Muscle of leg (tissue), 16 donors: ENCODE measurements at places on chromosomes 4 and X. TPM values are rescaled to one million over a fixed set of nuclear protein-coding genes. Genes with fewer than 3 reads are reported as not detected.
A peak's percentile ranks its signal among the peaks of the same experiment; 100 is the strongest.

- peaks cover 3% of the 10 kb centered on the region for H3K36me3 ChIP-seq
- DNase-seq = no peak
- no peak overlapping the region for H3K4me3 ChIP-seq
- H3K27me3 ChIP-seq = no peaks in the 10 kb centered on the region
- no peak overlapping the region for H3K27ac ChIP-seq
- no peaks in the 10 kb centered on the region for H3K4me1 ChIP-seq
Observed at GRCh38 chr4:39085891-39086290, 23.9 kb downstream of the KLHL5 start.

PDE6B gene
- 12.0 TPM for total RNA-seq

DNA sequence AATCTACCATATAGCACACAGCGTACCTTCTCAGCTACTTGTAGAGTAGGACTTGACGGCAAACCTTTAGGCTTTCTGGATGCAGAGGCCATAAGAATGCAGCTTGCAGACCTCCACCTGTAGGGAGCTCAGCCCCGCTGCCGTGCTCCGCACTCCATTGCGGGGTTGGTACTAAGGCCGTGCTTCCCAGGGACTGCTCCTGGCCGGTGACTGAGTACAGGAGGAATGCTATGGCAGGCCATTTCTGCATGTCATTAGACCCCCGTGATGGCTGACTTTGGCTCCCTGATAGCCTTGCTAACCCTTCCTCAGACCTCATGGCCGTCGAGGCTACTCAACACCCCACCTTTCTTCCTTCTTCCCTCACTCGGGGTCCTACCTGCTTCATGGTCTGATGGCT is 26.4 kb downstream of the TIGD2 start:
- no peak overlapping the region for H3K4me3 ChIP-seq
- no peak for DNase-seq
- H3K27ac ChIP-seq = no peak overlapping the region
- no peaks in the 10 kb centered on the region for H3K27me3 ChIP-seq
- no peaks in the 10 kb centered on the region for H3K4me1 ChIP-seq

DNA sequence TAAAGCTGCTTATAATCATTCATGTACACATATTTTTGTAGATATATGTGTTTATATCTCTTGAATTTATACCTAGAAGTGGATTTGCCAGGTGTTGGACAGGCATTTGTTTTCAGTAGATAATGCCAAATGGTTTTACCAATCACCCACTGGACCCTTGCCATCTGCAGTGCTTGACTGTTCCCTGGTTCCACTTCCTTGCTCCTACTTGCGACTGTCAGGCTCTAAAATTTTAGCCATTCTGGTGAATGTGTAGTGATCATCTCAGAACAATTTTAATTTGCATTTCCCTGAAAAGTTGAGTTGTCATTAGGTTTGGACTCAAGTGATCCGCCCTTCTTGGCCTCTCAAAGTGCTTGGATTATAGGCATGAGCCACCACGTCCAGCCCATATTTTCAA is 122.4 kb upstream of the SLC34A2 start:
- no peaks in the 10 kb centered on the region for H3K36me3 ChIP-seq
- no peak for DNase-seq
- H3K4me3 ChIP-seq = no peak overlapping the region
- H3K27ac ChIP-seq = no peak overlapping the region

DNA sequence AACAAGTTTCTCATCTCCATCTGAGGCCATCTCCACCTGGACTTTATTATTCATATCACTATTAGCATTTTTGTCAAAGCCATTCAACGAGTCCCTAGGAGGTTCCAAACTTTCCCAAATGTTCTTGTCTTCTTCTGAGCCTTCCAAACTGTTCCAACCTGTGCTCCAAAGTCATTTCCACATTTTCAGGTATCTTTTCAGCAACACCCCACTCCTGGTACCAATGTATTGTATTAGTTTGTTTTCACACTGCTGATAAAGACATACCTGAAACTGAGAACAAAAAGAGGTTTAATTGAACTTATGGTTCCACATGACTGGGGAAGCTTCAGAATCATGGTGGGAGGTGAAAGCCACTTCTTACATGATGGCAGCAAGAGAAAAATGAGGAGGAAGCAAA is 385.4 kb upstream of the GATB start:
- no peaks in the 10 kb centered on the region for H3K4me1 ChIP-seq
- no peaks in the 10 kb centered on the region for H3K27me3 ChIP-seq
- no peaks in the 10 kb centered on the region for H3K36me3 ChIP-seq

SMPX gene
- total RNA-seq = 281 TPM

DNA sequence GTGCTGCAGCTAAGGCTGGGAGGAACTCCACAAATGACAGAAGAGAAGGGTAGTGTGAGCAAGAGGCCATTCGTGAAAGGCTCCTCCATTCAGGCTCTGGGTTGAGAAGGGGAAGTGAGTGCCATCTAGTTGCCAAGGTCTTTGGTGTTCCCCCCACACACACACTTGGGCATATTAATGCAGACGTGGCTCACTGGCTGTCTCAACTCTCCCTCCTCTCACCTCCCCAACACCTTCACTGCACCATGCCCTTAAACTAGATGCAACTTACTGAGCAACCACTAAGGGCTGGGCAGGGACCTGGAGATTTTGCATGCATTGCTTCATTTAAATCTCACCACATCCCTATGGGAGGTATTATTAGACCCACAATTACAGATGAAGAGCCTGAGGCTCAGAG is 8.7 kb downstream of the CLRN2 start:
- peaks cover 3% of the 10 kb centered on the region for H3K4me1 ChIP-seq
- H3K36me3 ChIP-seq = no peaks in the 10 kb centered on the region
- H3K4me3 ChIP-seq = no peak overlapping the region
- no peak overlapping the region for H3K27ac ChIP-seq
- H3K27me3 ChIP-seq = peaks cover 2% of the 10 kb centered on the region
- no peak for DNase-seq

DNA sequence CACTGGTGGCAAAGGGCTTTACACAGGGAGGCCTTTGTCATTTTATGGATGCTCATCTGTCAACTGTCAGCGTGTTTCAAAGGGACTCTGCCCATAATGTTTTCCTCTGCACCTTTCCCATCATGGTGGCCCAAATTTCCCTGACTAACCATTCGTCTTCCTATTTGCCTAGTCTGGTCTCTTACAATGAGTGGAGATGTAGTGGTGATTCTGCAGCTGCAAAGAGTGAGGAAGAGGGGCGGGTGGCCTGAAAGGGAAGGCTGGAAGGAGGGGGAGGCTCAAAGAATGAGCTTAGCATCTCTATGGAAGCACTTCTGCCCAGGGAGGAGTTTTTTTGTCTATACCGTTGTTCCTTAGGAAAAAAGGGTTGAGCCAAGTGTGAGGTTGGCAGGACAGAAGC is 447.5 kb downstream of the NKX6-1 start:
- no peak overlapping the region for H3K4me3 ChIP-seq
- DNase-seq = no peak
- no peaks in the 10 kb centered on the region for H3K27me3 ChIP-seq
- H3K36me3 ChIP-seq = no peaks in the 10 kb centered on the region
- H3K27ac ChIP-seq = no peak overlapping the region

RAB40AL gene
- total RNA-seq = 0.31 TPM

TKTL2 gene
- total RNA-seq = not detected

DNA sequence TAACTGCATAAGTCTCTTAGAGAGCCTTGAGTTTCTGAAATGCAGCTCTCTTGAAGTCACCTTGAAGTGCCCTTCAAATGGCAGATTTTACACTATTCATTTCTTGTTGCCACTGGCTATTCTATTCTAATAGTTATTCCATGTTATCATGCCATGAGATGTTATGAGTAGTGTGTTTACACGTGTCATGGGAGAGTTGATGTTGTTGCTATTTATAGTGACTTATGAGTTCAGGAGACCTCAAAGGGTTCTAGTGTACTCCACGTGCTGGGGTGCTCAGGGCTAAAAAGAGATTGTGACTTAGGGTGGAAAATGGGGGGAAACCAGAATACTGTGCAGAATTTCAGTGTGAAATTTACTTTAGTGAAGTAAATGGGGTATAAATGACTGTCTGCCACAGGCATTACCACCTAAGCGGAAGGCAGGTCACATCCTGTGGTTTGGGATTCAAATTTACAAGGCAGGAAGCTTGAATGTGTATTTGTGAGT is 77.1 kb upstream of the SLC4A4 start:
- H3K27me3 ChIP-seq = no peaks in the 10 kb centered on the region
- H3K4me1 ChIP-seq = peaks cover 20% of the 10 kb centered on the region
- peak overlapping the region; percentile 69 for H3K27ac ChIP-seq
- no peaks in the 10 kb centered on the region for H3K36me3 ChIP-seq
- peak; percentile 42 for DNase-seq

GRCh38 chrX:129614481-129615255 is 40.1 kb downstream of the APLN start:
- peaks cover 21% of the 10 kb centered on the region for H3K4me1 ChIP-seq
- no peak overlapping the region for H3K4me3 ChIP-seq
- H3K36me3 ChIP-seq = no peaks in the 10 kb centered on the region

GRCh38 chrX:102934624-102935023 is 2.4 kb upstream of the RAB40AL start:
- no peaks in the 10 kb centered on the region for H3K36me3 ChIP-seq
- H3K27me3 ChIP-seq = peaks cover 4% of the 10 kb centered on the region
- no peak overlapping the region for H3K27ac ChIP-seq
- H3K4me3 ChIP-seq = no peak overlapping the region
- H3K4me1 ChIP-seq = no peaks in the 10 kb centered on the region

DNA sequence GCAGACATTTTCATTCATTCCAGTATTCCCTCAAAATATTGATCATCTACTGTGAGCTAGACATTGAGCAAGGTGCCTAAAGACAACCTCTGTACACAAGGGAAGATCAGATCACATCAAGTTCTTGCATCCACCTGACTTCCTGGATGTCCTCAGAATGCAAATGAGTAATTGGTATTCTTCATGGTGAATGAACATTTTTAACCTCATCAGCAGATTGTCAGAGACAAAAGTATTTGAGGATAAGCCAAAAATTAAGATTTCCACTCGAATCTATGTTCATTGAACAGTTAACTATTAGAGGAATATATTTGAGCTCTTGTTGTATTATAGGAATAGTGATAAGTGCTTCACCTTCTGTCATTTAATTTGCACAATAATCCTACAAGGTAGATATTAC is 1.3 kb downstream of the SMARCAD1 start:
- H3K4me1 ChIP-seq = no peaks in the 10 kb centered on the region
- H3K27ac ChIP-seq = no peak overlapping the region
- no peak overlapping the region for H3K4me3 ChIP-seq
- no peaks in the 10 kb centered on the region for H3K27me3 ChIP-seq

GRCh38 chr4:62328526-62328925 is 1128.4 kb downstream of the ADGRL3 start:
- no peaks in the 10 kb centered on the region for H3K27me3 ChIP-seq
- no peak for DNase-seq
- no peak overlapping the region for H3K4me3 ChIP-seq

- DNase-seq = peak; percentile 64
- H3K27ac ChIP-seq = peak within 1 kb of the TSS; percentile 71
- peaks cover 4% of the 10 kb centered on the region for H3K4me1 ChIP-seq
- no peaks in the 10 kb centered on the region for H3K27me3 ChIP-seq
Observed at GRCh38 chr4:145679991-145680455, at the start of gene C4orf51. C4orf51 (plus strand) TSS chr4:145680146; CDS start chr4:145680204, 58 bp downstream.

XG gene
- total RNA-seq = 3.7 TPM

VSIG1 gene
- 0.09 TPM for total RNA-seq

POU4F2 gene
- not detected for total RNA-seq

THOC2 gene
- 57.5 TPM for total RNA-seq

STPG2 gene
- total RNA-seq = 0.18 TPM

GRCh38 chrX:140764401-140764919 is 54.9 kb downstream of the LINC00632 start:
- H3K36me3 ChIP-seq = no peaks in the 10 kb centered on the region
- H3K27me3 ChIP-seq = peaks cover 14% of the 10 kb centered on the region
- peaks cover 3% of the 10 kb centered on the region for H3K4me1 ChIP-seq
- DNase-seq = peak; percentile 59
- H3K4me3 ChIP-seq = peak overlapping the region; percentile 54

- DNase-seq = peak; percentile 85
- H3K27me3 ChIP-seq = no peaks in the 10 kb centered on the region
- H3K4me3 ChIP-seq = no peak overlapping the region
- H3K27ac ChIP-seq = peak overlapping the region; percentile 29
Observed at GRCh38 chr4:79575709-79576428, 167.8 kb upstream of the GK2 start.

GRCh38 chr4:183337349-183337748 is 15.1 kb upstream of the CLDN24 start:
- no peak overlapping the region for H3K4me3 ChIP-seq
- no peaks in the 10 kb centered on the region for H3K36me3 ChIP-seq
- H3K27me3 ChIP-seq = peaks cover 2% of the 10 kb centered on the region
- no peak overlapping the region for H3K27ac ChIP-seq

IL15 gene
- 4.5 TPM for total RNA-seq

- no peaks in the 10 kb centered on the region for H3K36me3 ChIP-seq
- DNase-seq = no peak
- H3K27ac ChIP-seq = no peak overlapping the region
- H3K4me3 ChIP-seq = no peak overlapping the region
Observed at GRCh38 chr4:150961566-150961965, 53.5 kb downstream of the LRBA start.

DNA sequence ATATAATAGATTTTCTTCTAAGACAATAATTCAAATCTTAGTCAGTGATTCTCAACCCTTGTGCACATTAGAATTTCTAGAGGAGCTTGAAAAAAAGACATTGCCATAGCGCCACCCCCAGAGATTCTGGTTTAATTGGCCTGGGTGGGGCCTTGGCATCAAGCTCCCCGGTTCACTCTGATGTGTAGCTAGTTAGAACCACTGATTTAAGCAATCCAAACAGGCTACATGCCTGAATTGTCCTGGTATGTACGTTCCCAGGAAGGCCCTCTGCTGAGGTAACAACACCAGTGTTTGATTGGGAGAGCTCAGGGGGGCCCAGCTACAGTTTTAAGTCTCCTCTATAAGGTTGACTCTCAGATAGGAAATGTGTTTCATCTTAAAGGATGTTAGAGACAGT is 1.3 kb upstream of the ATP10D start:
- no peak overlapping the region for H3K27ac ChIP-seq
- no peak overlapping the region for H3K4me3 ChIP-seq
- no peaks in the 10 kb centered on the region for H3K36me3 ChIP-seq
- no peak for DNase-seq
- H3K4me1 ChIP-seq = peaks cover 3% of the 10 kb centered on the region

GRCh38 chr4:139247241-139247640 is 32.8 kb downstream of the MGARP start:
- no peaks in the 10 kb centered on the region for H3K36me3 ChIP-seq
- H3K27ac ChIP-seq = no peak overlapping the region
- H3K4me3 ChIP-seq = no peak overlapping the region
- no peaks in the 10 kb centered on the region for H3K27me3 ChIP-seq

RNF212 gene
- total RNA-seq = 3.2 TPM

CXCL5 gene
- 0.04 TPM for total RNA-seq

ANTXR2 gene
- total RNA-seq = 82.2 TPM

GRCh38 chr4:76489686-76490161 is 54.7 kb downstream of the SHROOM3 start:
- no peaks in the 10 kb centered on the region for H3K36me3 ChIP-seq
- no peak overlapping the region for H3K27ac ChIP-seq
- H3K27me3 ChIP-seq = no peaks in the 10 kb centered on the region
- DNase-seq = no peak
